Effector CD4-positive, alpha-beta T cell (primary cell): ENCODE measurements at places on chromosomes 11 and 22.

DNA sequence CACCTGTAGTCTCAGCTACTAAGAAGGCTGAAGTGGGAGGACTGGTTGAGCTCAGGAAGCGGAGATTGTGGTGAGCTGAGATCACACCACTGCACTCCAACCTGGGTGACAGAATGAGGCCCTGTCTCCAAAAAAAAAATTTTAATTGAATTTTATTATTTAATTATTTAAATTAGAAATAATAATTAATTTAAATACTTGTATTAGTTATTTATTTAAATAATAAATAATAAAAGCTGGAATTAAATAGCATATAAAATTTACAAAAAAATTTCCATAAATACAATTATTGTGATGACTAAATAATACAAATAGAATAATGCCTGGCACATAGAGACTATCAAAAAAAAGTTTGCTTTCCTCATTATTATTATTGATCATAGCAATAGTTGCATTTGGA lies 371.5 kb downstream of the KCNA4 start:
- DNase-seq = no peak

- DNase-seq = no peak
Observed at GRCh38 chr11:90744169-90744568, 521.3 kb upstream of the CHORDC1 start.

GRCh38 chr11:104873252-104873651 lies 25.0 kb downstream of the CASP12 start:
- DNase-seq = no peak

DNA sequence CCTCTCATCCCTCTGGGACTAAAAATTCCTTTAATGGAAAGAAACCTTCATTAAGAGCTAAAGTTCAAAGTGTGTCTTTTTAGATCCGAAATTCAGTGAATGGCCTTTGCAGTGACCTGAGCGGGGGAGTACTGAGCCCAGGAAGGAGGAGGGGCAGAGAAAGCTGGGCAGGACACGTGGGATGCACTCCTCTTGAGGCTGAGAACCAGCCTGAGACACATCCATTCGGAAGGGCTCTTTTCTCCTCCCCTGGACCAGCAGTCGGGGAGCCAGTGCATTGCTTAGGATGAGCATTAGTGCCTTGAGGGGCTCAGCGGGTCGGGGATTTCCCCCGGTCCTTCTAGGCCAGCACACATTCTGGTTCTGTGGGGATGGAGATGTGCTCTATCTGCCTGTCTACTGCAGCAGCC lies 258.9 kb upstream of the B3GAT1 start:
- no peak for DNase-seq

DNA sequence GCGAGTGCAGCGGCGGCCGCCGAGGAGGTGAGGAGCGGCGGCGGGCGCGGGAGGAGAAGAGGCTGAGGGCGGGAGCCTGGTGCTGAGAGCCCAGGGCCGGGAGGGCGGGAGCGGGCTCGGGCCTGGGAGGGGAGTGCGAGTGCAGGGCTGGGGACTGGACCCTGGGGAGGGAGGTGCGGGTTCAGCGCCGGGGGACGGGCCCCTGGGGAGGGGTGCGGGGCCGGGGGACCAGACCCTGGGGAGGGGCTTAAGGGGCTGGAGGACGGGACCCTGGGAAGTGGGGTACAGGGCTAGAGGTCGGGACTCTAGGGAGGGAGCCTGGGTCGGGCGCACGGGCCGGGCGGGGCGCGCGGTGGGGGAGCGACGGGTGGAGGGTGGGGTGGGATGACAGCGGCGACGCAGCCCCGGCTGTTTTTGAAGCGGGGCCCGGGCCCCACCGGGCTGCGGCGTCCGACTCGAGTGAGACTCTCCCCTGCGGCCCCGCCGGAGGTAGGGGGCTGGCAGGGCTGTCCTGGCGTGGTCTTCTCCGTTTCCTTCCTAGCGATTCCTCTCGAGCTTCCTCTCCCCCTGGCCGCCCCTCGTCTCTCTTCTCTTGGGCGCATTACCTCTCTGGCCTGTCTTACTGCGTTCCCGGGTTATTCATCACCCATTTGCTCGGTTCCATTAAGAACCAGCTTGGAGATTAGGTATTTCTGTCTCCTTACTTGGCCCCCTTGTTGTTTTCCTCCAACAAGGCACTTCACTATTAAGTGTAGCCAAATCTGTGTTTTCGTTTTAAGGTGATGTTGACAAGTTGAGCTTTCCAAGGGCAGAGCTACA lies 754 bp downstream of the NUP50 start:
- DNase-seq = peak; percentile 18

GRCh38 chr22:20113551-20114310 lies 2.2 kb upstream of the RANBP1 start:
- no peak for DNase-seq

- DNase-seq = no peak
Observed at GRCh38 chr11:19377881-19378280, 137.1 kb upstream of the E2F8 start.

GRCh38 chr22:35728639-35729308 lies 11.1 kb downstream of the APOL5 start:
- DNase-seq = no peak

DNA sequence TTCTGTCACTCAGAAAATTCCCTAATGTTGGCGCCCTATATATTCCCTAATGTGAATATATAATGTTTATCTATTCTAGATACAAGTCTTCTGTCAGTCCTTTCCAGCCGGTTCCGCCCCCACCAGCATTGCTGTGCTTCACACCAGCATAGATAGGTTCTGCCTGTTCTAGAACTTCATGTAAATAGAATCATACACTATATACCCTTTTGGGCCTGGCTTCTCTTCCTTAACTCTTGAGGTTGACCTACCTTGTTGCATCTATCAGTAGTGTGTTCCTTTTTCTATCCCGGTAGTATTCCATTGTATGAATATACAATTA lies 34.6 kb downstream of the OTOG start:
- DNase-seq = no peak

- DNase-seq = no peak
Observed at GRCh38 chr11:19419808-19420207, 179.1 kb upstream of the E2F8 start.
